ENCODE measurements at places on chromosomes 11 and 22.
A peak's percentile ranks its signal among the peaks of the same experiment; 100 is the strongest.

DNA sequence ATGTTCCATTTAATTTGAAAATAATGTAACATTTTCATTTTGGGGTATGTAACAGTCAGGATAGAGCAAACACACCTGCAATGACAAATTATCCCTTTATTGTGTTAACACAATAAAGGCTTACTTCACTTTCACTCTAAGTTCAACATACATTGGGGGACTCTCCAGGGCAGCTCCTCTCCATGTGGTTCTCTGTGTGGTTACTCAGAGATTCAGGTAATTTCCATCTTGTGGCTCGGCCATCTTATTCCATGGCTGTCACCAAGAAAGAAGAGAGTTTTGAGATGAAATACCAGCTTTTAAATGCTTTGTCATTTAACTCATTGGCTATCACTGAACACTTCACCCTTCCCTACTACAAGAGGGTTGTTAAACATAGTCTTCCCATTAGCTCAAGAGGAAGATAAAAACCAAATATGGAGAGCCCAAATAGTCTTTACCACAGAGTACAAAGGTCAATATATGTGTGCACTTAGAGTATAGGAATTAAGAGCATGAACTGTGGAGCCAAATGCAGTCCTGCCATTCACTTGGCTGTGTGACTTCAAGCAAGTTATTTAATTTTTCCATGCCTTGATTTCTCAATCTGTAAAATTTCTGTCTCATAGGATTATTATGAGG, 10.6 kb upstream of the TPH1 start:
- no peak for DNase-seq

DNA sequence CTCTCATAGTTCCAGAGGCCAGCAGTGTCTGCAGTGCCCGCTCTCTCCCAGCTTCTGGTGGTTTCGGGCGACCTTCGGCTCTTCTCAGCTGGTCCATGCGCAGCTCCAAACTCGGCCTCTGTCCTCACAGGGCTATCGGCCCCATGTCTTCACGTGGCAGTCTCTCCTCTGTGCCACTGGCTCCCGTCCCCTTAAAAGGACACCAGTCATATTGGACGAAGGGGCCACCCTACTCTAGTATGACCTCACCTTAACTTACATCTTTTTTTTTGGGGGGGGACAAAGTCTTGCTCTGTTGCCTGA, 13.8 kb downstream of the LTO1 start:
- no peak for DNase-seq

GRCh38 chr11:93829598-93829997, 20.8 kb downstream of the VSTM5 start:
- no peak for DNase-seq

DNA sequence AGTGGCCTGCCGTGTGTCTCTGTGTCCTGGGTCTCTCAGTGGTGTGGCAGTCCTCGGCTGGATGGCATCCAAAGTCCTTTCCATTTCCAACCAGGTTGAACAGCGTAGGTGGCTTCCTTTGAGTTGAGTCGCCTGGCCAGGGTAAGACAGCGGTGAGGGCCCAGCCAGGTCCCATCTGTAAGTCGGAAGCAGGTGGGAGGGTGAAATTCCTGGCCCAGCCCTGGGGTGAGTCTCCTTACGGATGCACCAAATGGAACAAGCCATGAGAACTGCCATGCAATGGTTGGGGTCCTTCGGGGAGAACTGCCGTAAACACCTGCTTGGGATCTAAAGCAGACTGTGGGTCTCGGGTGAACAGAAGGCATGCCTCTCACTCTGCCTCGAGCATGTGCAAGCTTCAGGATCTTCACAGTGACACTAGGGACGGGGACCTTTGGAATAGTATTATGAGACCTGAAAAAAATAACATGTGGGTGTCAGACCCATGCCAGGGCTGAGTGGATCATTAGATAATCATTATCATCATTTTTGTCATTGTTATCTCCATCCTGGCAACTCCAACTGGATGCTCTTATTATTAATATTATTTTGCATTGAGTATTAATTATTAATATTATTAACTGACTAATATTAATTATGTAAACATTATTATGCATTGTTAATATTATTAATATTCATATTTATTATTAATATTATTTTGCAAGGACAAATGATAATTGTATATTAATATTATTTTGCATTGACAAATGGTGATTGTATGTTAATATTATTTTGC, 57.7 kb upstream of the LINC01488 start:
- no peak for DNase-seq

DNA sequence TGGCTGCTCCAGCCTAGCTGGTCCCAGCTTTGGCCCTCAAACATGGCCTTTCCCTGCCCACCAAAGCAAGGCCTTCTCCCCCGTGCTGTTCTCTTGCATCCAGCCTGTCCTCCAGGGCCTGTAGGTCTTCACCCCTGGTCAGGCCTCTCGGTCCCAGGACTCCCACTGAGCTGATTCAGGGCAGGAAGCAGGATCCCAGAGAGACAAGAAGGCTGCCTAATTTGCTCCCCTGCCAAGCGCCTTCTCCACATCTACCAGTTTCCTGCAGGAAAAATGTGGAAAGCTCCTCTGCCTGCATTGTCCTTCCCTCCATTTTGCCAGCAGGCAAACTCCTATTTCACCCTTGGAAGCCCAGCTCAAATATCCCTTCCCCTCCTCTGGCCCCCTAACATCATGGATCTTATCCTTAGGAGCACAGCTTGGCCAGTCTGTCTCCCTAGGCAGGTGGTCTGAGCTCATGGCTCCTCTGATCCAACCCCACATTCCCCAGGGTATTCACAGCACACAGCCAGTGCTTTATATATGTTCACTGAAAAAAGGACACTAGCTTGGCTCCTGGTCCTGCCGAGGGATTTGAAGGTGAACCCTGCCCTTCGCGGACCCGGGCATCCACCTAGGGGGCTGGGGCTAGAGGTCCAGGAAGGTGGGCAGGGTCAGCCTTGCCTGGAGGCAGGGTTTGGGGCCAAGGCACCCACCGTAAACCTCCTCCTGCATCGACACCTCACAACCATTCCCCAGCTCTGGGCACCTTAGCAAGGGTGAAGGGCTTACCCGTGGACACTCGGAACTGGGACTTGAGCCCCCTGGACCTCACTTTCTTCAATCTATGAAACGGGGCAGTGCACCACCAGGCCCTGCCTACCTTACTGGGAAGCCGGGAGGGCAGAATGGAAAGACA, 968 bp downstream of the RHBDD3 start:
- DNase-seq, result peak; percentile 58

- DNase-seq, result no peak
These were observed 90.5 kb upstream of the ARHGAP32 start for GRCh38 chr11:129282634-129283033.

- DNase-seq, result no peak
These were observed 9.1 kb upstream of the TBC1D22A start for GRCh38 chr22:46753360-46753759.

GRCh38 chr22:17976121-17976520, 48.2 kb downstream of the MICAL3 start:
- DNase-seq, result no peak

GRCh38 chr11:122642971-122643370, 12.6 kb upstream of the UBASH3B start:
- DNase-seq, result no peak

GRCh38 chr11:80103142-80103859, 662.5 kb upstream of the TENM4 start:
- no peak for DNase-seq
